ENCODE measurements at places on chromosomes 5 and 9. TPM values are rescaled to one million over a fixed set of nuclear protein-coding genes. Genes with fewer than 3 reads are reported as not detected.

GRCh38 chr5:179268399-179268952 is 76.8 kb downstream of the ADAMTS2 start:
- no peak for DNase-seq

- DNase-seq, result no peak
These were observed 125.8 kb downstream of the PDE4D start for GRCh38 chr5:59767681-59768151.

DNA sequence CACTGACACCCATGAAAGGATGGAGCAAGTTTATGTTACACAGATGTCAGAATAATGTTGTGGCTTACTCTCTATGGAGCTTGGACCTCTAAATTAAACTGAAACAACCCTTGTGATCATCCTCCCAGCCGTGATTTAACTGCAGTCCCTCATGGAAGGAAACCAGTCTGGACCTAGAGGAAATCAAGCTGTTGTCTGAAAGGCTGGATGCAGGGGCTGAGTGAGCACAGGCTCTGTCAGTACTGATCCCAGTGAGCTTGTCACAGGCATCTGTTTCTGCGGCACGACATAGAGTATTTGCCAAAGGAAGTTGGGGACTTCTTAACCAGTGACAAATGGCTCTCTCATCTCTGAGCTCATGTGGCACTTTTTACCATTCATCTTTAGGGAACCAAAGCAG is 282.9 kb upstream of the MAP3K1 start:
- DNase-seq, result peak; percentile 52

GRCh38 chr5:39072925-39073766 is 1.1 kb downstream of the RICTOR start:
- peak; percentile 74 for DNase-seq

GRCh38 chr9:78010445-78010844 is 21.2 kb downstream of the GNAQ start:
- no peak for DNase-seq

- no peak for DNase-seq
These were observed 40.9 kb upstream of the BNIP1 start for GRCh38 chr5:173103411-173103810.

DNA sequence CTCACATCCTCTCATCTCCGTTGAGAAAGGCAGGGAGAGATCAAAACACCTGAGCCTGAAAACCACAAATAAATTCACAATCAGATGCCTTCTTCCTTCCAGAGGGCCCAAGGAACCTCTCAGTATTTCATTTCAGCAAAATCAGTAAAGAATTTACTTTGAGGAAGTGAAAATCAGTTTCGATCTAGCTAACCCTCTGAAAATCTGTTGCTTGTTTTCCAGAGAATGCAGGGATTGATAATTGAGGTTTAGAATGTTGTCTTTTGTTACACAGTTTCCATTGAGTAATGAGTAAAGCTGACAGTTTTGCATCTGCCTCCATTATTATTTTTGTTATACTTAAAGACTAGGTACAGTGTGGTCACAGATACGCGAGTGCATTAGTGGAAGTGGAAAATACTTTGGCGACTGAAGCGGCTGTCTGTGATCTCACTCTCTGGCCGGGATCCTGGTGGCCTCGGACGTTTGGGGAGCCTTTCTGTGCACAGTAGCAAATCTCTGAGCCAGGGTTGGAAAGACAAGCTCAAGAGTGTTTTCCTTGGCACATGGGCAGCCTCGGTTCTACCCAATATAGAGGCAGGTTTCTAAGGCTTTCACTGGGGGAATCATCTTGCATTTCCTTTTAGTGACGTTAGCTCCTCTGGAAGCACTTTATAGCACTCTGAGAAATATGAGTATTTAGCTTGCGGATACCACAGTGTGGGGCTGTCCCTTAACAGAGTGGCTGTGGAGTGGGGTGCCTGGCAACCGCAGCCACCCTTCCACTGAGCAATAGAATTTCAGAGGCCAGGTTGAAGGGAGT is 32.2 kb upstream of the ANGPTL2 start:
- peak; percentile 85 for DNase-seq

- DNase-seq, result no peak
These were observed 15.1 kb downstream of the ADRB2 start for GRCh38 chr5:148841519-148841918.

Gene PCDH1
- total RNA-seq, result 1.8 TPM

Gene MEGF10
- 0.03 TPM for total RNA-seq

Gene TRPM3
- not detected for total RNA-seq

Gene PCDHGB1
- total RNA-seq, result not detected

Gene ARHGAP26
- total RNA-seq, result not detected
